ENCODE measurements at places on chromosomes 2 and 18. TPM values are rescaled to one million over a fixed set of nuclear protein-coding genes. Genes with fewer than 3 reads are reported as not detected.

The DYSF gene
- 5.0 TPM for total RNA-seq

DNA sequence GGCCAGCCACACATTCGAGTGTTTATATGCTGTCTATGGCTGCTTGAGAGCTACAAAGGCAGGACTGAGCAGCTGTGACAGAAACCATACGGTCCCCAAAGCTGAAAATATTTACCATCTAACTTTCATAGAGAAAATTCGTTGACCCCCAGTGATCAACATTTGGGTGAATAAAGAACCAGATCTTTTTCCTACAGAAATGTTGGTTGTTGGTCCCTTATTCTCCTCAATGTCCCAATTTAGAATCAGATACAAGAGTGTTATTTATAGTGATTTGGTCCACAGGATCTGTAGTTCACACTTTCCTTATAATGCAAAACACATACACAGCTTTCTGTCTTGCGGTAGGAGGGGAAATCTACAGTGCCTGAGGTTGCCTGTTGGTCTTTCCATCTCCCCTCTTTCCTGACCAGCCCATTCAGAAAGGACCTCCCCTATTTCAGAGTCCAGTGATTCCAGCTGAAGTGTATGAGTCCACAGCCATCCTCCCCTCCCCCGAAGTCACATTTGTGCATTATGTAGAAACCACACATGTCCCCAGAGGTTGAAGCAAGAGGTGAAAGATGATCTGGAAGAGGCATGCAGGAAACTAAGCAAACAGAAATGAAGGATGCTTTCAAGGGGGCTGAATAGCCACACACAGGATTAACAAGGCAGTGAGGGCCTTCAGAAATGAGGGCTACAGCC lies 61.9 kb downstream of the SPRED2 start:
- no peak for DNase-seq

- no peak for DNase-seq
Measured at GRCh38 chr2:172094294-172095145, 8.2 kb downstream of the DLX2 start.

- DNase-seq = no peak
Measured at GRCh38 chr2:127630096-127630863, 15.7 kb upstream of the GPR17 start.

The ESPNL gene
- total RNA-seq = 0.25 TPM

- DNase-seq = no peak
Measured at GRCh38 chr2:5846881-5847280, 154.7 kb downstream of the SOX11 start.

DNA sequence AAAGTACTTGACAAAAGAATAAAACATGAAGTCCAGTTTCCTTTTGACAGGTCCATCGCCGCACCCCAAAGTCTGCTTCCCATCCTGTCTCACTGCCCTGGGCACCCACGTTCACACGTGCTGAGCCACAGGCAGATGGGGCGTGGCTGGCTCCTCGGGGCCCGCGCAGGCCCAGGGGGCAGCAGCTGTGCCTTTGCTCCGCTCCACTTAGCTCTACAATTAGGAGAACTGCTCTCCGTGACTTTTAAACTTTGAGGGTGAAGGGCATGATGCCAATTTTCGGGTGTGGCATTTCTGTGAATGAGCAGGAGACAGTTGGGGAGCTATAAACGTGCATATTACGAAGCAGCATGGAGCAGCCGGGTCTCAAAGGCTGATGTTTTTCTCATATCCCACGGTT lies 152.4 kb downstream of the TDRD15 start:
- DNase-seq = peak; percentile 58

The EFEMP1 gene
- total RNA-seq = 34.1 TPM

The LRRC30 gene
- total RNA-seq = not detected

DNA sequence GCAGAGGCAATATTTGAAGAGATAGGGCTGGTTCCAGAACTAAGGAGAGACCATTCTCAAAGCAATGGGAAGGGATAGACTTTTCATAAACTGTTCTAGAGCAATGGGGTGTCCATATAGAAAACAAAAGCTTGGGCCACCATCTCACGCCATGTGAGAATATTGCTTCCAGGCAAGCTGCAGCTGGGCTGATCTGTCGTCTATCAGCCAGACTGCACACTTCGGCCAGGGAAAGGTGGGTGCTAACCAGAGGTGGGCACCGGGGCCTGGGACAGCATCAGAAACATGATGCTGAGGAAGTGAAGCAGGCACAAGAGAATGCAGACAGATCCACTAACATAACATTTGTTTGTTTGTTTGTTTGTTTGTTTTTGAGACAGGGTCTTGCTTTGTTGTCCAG lies 43.7 kb downstream of the MYO7B start:
- DNase-seq = no peak

The TMEM37 gene
- total RNA-seq = 71.8 TPM

- DNase-seq = no peak
Measured at GRCh38 chr2:105937498-105938097, 192.9 kb downstream of the NCK2 start.

GRCh38 chr2:237154082-237154638 lies 68.5 kb downstream of the COPS8 start:
- DNase-seq = no peak

GRCh38 chr18:6156446-6156845 lies 258.3 kb downstream of the L3MBTL4 start:
- no peak for DNase-seq

DNA sequence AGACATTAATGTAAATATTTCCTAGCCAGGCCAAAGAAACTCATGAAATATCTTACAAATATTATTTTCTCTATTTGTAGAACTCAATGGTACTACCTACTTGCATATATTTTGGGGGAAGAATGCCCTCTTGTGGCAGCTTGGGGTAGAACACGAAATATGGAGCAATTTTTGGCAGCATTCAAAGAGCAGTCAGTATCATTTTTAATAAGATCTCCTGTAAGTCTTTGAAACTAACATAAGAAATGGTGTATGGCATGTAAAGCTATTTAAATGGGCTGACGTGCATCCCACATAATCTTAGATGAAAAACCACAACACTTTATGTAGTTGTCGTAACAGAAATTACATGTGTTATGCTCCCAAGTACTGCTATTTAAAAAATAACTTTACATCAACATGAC lies 62.3 kb upstream of the CCDC195 start:
- peak; percentile 52 for DNase-seq

- no peak for DNase-seq
Measured at GRCh38 chr18:25962176-25962575, 128.2 kb downstream of the SS18 start.

GRCh38 chr2:80560326-80560725 lies 255.8 kb upstream of the LRRTM1 start:
- DNase-seq = no peak

- DNase-seq = no peak
Measured at GRCh38 chr2:37500031-37500430, 155.6 kb downstream of the QPCT start.

- DNase-seq = peak; percentile 50
Measured at GRCh38 chr2:233061591-233062450, 1.7 kb downstream of the INPP5D start.

- no peak for DNase-seq
Measured at GRCh38 chr2:105852066-105852465, 107.4 kb downstream of the NCK2 start.

GRCh38 chr18:25097569-25098056 lies 254.4 kb downstream of the ZNF521 start:
- no peak for DNase-seq

DNA sequence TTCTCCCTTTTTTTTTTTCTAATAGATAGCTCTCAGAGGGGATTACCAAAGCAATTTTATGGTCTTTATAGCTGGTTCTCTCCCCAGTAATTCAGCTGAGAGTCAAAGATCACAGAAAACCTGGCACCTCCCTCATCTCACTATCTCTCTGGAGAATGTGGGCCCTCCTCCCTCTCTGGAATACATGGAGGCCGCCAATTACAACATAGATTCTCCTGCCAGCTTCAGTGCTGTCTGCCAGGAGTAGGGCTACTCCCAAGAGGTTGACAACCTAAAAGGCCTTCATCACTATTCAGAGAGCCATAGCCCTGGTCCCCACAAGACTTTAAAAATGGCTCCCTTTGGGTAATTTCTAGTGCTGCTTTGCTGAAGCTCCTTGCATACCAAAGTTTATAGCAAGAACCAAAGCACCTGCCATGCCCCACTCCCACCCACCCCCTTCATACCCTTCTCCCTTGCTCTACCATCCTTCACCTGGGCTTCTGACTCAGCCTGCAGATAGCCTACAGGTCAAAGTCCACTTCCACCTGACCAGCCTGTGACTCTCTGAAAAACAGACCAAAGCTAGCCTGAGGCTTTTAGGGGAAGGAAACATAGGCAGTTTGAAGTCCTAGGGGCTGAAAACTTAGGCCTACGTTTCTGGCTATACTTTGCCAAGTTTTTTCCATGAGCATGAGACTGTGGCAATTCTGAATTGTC lies 472.3 kb downstream of the TNS1 start:
- no peak for DNase-seq

The SLC66A2 gene
- total RNA-seq = 119 TPM

The CNGA3 gene
- total RNA-seq = 0.27 TPM

The SCN3A gene
- 1.4 TPM for total RNA-seq

The RABL2A gene
- 17.6 TPM for total RNA-seq

GRCh38 chr2:233430081-233430480 lies 75.8 kb downstream of the DGKD start:
- no peak for DNase-seq

GRCh38 chr2:119220720-119221301 lies 2.8 kb upstream of the STEAP3 start:
- DNase-seq = no peak

- no peak for DNase-seq
Measured at GRCh38 chr2:218780851-218781690, 876 bp upstream of the CYP27A1 start.

- DNase-seq = no peak
Measured at GRCh38 chr2:162056796-162057399, 17.1 kb downstream of the DPP4 start.

The DPP10 gene
- 6.1 TPM for total RNA-seq

GRCh38 chr18:38826247-38826646 lies 1260.6 kb upstream of the CELF4 start:
- DNase-seq = no peak

GRCh38 chr2:165357758-165358157 lies 111.7 kb upstream of the CSRNP3 start:
- DNase-seq = no peak

DNA sequence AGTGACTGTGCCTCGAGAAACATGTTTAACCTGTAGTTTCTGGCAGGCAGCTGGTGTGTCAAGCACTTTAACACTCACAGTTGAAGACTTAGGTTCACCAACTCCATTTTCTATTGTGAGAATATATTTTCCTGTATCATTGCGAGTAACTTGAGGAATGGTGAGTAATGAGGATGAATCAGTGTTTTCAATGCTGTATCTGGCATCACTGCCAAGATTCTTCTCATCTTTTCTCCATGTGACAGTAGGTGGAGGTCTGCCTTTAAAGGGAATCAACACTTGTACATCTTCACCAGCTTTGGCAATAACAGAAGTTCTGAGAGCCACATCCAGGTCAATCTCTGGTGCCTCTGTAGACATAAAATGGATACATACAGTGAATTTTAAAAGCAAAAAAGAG lies 72.8 kb downstream of the PLEKHA3 start:
- no peak for DNase-seq

The CNNM3 gene
- total RNA-seq = 25.8 TPM

DNA sequence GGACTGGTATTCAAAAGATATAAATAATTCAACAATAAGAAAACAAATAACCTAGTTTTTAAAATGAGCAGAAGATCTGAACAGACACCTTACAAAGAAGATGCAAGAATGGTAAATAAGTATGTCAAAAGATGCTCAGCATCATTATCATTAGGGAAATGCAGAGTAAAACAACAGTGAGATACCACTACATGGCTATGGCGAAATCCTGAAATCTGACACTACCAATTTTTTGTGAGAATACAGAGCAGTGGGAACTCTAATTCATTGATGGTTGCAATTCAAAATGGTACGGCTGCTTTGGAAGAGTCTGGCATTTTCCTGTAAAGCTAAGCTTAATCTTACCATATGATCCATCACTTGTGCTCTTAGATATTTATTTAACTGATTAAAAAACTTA lies 151.8 kb downstream of the UBR3 start:
- no peak for DNase-seq

- no peak for DNase-seq
Measured at GRCh38 chr2:9252002-9252357, 45.4 kb downstream of the ASAP2 start.

GRCh38 chr2:113156278-113157117 lies 17.3 kb upstream of the PSD4 start:
- DNase-seq = no peak

GRCh38 chr18:45061359-45061758 lies 380.7 kb downstream of the SETBP1 start:
- DNase-seq = no peak

GRCh38 chr2:53450923-53451322 lies 316.7 kb upstream of the CHAC2 start:
- DNase-seq = peak; percentile 12

- no peak for DNase-seq
Measured at GRCh38 chr2:204250692-204251091, 294.6 kb upstream of the PARD3B start.

Measured in left colon (tissue), 2 donors.